SK-MEL-5 (cell line): ENCODE measurements at places on chromosomes 6 and 20. TPM values are rescaled to one million over a fixed set of nuclear protein-coding genes. Genes with fewer than 3 reads are reported as not detected.
A peak's percentile ranks its signal among the peaks of the same experiment; 100 is the strongest.

PTPN1 gene
- 118 and 121 TPM in 2 replicates for total RNA-seq

NCOA6 gene
- total RNA-seq: 6.1 and 6.5 TPM in 2 replicates

ENTPD6 gene
- 236 and 241 TPM in 2 replicates for total RNA-seq

C6orf141 gene
- total RNA-seq: not detected in 2 replicates

KIF25 gene
- total RNA-seq: 0.51 TPM in 1 of 2 replicates, not detected in the other

ELOVL2 gene
- total RNA-seq: 29.7 and 30.4 TPM in 2 replicates

CST4 gene
- not detected in 2 replicates for total RNA-seq

IYD gene
- total RNA-seq: not detected in 2 replicates

EYS gene
- 0.03 TPM in 1 of 2 replicates, not detected in the other for total RNA-seq

CLDN20 gene
- total RNA-seq: 0.32 TPM in 1 of 2 replicates, not detected in the other

DNA sequence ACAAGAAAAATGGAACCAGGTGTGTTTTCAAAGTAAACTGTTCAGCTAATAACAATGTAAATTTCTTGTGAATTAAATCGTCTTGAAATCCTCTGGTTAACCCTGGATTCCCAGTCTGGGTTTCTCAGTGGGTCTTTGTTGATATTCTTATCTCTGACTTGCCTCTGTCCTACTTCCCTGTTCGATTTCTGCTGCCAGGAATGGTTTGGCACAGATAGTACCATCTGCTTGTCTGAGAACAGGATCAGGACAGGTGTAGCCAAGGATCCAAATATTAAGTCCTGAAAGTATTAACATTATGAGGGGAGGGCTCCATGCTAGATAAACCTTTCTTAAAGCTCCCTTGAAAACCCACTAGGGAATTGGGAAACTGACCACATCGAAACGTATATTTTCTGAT, 30.1 kb downstream of the ARFGEF2 start:
- DNase-seq: no peak

- no peak for DNase-seq
Measured at GRCh38 chr20:62178316-62179161, 4.3 kb upstream of the MTG2 start.

GRCh38 chr6:20159781-20160540, 52.3 kb downstream of the MBOAT1 start:
- peak; percentile 61 for DNase-seq

DNA sequence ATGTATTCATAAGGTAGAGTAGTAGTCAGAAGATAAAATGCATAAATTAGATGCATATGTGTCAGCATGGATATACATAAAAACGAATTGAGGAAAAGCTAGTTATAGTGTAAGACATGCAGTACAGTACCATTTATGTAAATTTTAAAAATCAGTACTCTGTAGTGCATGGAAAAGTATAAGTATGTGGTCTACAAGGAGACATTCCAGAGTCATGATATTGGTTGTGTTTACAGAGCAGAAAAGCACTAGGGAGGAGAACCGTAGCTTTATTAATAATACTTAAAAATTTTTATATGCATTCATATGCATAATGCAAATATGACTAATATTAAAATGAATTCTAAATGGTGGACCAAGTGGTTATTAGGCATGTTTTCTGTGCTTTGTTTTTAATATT, 220.0 kb downstream of the ZFAND3 start:
- no peak for DNase-seq

DNA sequence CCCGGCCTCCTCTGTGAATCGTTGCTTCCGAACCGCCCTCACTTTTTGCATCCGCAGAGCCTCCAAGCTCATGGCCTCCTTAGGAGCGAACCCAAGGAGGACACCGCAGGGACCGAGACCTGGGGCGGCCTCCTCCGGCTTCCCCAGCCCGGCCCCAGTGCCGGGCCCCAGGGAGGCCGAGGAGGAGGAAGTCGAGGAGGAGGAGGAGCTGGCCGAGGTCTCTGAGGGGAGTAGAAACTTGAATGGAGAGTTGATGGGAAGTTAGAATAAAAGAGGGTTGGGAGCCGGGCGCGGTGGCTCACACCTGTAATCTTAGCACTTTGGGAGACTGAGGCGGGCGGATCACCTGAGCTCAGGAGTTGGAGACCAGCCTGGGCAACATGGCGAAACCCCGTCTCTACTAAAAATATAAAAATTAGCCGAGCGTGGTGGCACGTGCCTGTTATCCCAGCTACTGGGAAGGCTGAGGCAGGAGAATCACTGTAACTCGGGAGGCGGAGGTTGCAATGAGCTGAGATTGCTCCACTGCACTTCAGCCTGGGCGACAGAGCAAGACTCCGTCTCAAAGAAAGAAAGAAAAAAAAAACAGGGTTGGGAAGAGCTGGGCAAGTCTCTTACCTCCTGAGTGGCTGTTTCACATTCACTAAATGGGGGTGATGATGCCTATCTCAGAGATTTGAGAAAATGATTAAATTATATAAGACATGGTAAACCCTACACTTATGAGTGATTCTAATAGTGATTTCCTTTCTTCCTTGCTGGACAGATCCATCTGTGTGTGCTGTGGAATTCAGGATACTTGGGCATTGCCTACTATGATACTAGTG, 805 bp downstream of the MSH5 start:
- DNase-seq: no peak

DNA sequence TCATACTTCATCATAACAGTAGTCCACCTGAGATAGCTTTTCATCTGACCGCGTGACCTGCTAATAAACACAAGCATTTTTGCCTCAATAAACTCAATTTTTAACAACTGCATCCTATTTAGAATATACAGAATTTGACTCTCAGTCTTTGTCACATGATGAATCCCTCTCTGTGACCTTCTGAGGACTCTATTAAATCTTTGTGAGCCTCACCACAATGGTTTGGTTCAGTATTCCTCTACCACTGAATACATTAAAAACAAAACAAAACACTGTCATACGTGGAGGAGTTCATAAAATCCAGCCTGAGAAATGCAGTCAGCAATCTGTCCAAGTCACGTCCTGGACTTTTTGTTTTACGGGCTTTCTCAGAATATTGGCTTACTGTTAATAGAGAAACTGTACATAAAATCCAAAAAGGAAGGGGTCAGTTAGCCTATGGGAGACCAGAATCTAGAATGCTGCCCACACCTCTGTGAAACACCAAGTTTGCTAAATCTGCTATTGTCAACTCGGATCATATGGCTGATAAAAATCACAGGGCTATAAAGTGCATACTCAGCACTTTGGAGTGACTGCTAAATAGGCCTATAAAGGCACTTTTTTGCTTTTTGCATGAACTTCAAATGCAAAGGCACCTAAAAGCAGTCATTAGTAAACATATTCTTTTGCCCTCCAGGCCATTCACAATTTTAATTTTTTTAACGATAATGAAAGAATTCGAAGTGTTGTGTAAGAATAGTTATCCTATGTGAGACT, 190.3 kb upstream of the HDDC2 start:
- peak; percentile 85 for DNase-seq

- no peak for DNase-seq
Measured at GRCh38 chr20:43549416-43550065, 9.3 kb upstream of the SGK2 start.

DNA sequence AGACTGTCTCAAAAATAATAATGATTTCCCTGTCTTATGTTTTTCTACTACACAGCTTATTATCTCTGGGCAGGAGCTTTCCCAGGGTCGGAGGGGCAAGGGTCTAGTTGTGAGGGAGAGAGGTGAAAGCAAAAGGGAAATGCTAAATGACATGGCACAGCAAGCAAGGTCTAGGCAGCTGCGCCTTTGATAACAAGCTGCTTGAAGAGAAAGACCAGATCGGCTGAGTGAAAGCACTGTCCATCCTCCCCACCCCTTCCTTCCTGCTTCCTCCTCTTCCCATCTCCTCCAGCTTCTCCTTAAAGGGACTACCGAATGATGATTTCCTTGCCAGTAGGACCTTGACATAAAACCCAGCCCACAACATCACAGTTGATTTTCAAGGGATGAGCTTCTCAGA, 158.1 kb upstream of the AKAP12 start:
- no peak for DNase-seq

GRCh38 chr20:90651-91050, 3.2 kb downstream of the DEFB125 start:
- DNase-seq: no peak

- no peak for DNase-seq
Measured at GRCh38 chr6:107657755-107658461, 166.2 kb downstream of the SCML4 start.

GRCh38 chr6:31478186-31478950, 19.6 kb upstream of the MICB start:
- DNase-seq: no peak

GRCh38 chr6:128358244-128358776, 162.1 kb downstream of the PTPRK start:
- no peak for DNase-seq

GRCh38 chr6:71446470-71446869, 157.9 kb downstream of the OGFRL1 start:
- peak; percentile 78 for DNase-seq

GRCh38 chr20:20427227-20427864, 59.4 kb downstream of the INSM1 start:
- no peak for DNase-seq

GRCh38 chr6:71908162-71908765, 21.9 kb downstream of the RIMS1 start:
- DNase-seq: no peak

DNA sequence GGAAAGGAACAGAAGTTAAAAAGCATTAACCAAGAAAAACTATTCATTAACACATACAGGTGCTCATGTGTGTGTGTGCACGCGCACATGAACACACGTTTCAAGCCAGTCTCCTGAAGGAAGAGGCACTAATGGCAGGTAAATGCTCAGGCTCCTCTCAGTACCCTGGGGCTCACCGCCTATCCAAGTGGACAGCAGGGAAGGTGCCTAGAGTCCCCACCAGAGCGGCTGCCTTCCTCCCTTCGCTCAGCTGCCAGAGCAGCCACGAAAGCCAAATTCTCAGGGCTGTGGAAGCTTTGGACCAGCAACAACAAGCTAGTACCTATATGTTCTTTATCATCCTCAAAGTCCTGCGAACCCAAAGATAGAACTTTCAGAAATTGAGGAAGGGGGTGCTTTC, 42.6 kb downstream of the PLCG1 start:
- no peak for DNase-seq

DNA sequence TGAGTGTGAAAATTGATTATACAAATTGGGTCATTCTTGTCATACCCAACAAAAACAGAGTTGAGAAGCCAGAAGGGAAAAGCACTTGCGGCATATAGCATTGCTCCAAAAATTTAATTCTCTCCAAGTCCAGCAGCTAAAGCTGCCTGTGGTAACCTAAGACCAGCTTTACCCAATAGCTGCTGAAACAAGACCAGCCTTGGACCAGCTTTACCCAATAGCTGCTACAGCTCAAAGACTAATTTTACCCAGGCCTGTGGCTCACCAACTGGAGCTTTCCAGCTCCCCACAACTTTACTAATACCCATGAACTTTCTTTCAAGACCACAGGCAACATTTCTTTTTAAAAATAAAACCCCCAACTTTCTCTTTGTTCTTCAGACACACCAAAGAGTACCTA, 32.8 kb upstream of the ZNF133 start:
- DNase-seq: no peak

- no peak for DNase-seq
Measured at GRCh38 chr20:8190043-8190880, 58.2 kb downstream of the PLCB1 start.

DNA sequence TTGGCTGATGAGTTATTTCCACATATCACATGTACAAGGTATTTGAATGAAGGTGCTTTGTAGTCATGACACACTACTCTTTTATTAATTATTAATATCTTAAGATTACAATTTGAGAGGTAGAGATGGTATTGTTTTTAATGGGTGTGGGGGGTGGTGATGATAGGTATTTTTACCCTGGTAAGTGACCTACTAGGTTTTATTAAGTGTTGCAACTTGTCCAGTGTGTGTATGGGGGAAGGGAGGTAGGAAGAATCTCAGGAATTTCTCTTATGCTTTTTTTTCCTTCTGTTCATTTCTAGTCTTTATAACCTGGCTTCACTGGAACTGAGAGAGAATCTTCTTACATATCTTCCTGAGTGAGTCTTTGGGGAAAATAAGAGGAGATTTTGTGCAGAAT, 101.4 kb downstream of the LRRC1 start:
- DNase-seq: no peak

- no peak for DNase-seq
Measured at GRCh38 chr6:130187335-130188206, 35.2 kb downstream of the SAMD3 start.

GRCh38 chr6:113856625-113857555, at the start of gene MARCKS:
TSS of gene MARCKS (plus strand) at chr6:113857345. CDS start at chr6:113857746, 401 bp downstream.
- peak; percentile 86 for DNase-seq

- DNase-seq: no peak
Measured at GRCh38 chr6:63475707-63476106, 96.6 kb upstream of the LOC128125822 start.

DNA sequence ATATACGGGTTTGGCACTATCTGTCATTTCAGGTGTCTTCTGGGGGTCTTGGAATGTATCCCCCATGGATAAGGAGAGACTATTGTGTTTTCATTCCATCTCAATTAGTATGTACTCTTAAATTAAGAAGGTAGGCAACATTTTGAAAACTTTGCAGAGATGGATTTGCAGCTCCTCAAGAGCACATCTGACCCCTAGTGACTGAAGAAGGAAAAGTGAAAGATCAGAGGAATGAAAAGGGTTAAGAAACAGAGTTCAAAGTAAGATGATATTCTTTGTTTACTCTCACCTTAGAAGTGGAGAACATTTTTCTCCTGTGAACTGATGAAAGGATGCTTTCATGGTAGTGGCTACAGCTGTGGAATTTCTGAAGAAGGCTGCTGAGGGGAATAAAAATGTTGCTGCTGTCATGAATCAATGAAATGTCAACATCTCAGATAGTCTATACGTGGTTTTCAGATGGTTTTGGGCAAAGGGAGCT, 41.5 kb downstream of the SH3BGRL2 start:
- DNase-seq: peak; percentile 52

DNA sequence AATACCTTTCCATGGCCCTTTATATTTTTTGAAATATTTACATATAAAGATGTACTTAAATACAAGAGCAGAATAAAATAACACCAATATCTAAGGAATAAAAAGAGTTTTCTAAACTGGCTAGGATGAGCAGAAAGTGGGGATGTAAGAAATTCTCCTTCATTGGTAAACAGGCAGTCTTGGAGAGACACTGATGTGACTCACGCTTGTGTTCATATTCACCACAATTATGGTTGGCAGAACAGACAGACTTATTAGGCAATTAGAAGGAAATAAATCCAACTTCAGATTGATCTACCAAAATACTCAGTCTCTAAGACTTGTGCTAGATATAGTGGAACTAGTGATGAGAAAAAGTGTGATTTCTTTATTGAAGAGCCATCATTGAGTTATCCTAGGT, 463.7 kb downstream of the CDC5L start:
- DNase-seq: no peak

GRCh38 chr20:58377766-58378401, 11.1 kb upstream of the VAPB start:
- no peak for DNase-seq

DNA sequence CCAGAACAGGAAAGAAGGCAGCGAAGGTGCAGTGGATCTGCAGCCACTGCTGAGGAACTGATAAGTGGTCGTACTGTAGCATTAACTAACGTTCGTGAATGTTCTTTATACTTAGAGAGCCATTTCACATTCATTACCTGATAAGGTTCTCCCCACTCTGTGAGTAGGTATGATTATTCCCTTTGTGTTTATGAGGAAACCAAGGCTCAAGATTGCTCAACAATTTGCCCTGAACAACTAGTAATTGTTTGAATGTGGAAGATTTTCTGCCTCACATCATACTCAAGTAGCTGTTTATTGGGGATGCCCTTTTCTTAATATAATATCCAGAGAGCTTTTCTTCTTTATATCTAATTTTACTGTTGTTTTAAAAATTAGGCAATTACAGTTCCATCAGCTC, 24.9 kb upstream of the ELOVL5 start:
- no peak for DNase-seq
